Fibroblast of gingiva (primary cell): ENCODE measurements at places on chromosomes 5 and 9.

- DNase-seq = no peak
These were observed 666.9 kb upstream of the KLF4 start for GRCh38 chr9:108156270-108156998.

DNA sequence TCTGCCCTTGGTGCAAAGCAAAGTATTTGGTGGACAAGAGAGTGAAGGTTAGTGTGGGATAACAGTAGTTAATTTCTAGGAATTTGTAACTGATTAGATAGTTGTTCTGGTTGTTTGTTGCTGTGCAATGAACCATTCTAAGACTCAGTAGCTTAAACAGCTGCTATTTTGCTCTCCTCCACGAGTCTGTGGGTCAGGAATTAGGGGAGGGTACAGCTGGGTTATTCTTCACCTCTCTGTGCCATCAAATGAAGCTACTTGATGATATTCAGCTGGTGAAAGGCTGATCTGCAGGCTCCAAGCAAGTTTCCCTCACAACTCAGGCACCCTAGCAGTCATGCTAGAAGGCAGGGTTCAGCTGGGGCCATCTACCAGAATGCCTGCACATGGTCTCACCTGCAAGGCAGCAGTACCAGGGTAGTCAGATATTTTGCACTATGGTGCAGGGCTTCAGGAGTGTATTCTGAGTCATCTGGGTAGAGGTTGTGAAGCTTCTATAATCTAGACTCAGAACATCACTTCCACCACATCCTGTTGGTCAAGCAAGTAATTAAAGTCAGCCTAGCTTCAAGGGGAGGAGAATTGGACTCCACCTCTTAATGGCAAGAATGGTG, 159.5 kb upstream of the SLC28A3 start:
- DNase-seq = no peak

- no peak for DNase-seq
These were observed 86.8 kb downstream of the NSUN2 start for GRCh38 chr5:6545770-6546690.

DNA sequence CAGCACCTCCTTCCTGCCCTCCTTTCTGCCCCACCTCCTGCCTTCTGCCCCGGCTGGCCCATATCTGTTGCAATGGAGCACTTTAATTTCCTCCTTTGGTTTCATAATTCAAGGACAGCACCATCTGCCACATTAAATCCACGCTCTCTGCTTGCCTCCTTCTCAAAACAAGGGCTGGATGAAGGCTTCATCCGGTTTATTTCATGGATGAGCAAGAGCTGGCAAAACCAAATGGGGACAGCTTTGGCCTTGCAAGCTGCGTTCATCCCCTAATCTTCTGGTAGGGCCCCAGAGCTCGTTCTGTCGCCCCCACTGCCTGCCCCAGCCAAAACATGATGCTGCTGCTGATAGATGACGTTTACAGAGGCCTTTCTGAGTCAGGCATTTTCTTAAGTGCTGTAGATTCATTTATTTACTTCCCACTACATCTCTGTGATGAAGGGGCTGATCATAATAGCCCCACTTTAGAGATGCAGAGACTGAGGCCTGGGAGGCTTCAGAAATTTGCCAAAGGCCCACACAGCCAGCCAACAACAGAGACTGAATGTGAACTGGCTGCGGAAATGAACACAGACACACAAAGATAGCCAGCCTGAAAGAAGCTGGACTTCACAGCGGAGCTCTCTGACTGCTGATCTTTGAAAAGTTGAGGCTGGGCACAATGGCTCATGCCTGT, 115.6 kb upstream of the CPEB4 start:
- DNase-seq = peak; percentile 22

DNA sequence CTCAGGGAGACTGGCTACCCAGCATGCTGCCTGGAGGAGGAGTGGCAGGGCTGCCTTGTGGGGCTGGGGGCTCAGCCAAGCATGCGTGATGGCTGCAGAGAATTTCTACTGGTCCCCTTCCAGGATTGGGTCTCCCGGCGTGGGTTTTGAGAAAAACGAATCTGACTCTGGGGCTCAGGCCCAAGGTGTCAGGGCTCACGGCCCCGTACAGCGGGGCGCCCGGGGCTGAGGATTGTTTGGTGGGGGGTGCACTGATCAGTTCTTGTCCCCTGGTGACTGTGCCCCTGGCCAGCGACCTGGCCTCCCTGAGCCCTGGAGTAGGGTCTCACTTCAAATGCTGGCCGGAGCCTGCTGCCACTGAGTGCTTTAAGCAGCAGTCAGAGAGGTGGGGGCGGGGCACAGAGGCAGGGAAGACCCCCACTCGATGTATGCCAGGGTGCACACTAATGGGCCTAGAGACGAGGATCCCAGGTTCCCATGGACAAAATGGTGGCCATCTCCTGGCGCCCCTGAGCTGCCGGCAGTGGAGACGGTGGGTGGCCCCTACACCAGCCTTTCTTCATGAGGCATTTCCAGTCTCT, 45.5 kb upstream of the RNU6ATAC start:
- no peak for DNase-seq

DNA sequence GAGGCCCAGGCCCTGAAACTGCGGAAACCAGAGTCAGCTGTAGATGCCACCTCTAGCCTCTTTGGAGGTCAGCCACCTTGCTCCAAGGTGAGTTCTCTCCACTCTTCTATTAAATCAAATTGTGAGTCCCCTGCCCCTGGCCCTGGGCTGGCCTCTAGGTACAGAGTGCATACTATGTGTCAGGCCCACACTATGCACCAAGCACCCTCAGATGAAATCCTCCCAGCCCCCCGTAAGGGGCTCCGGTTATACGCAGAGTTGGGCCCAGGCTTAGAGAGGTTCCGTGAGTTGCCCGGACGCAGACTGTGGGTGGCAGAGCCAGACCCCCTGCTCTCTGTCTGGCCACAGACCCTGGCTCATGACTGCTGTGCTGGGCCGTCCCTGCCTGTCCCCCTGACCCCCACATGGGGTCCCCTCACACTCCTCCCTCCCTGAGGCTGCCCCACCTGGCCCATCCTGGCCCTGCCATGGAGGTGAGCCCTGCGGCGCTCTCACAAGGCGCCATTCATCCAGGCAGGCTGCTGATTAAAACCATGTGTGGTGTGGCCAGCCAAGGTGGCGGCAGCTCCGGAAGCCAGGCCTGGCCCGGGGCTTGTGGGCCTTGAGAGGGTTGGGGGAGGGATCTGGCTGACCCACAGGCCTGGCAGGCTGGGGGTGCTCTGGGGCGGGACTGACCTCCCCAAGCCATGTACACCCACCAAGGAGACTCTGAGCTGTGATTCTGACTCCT, 65.5 kb upstream of the SYNPO start:
- peak; percentile 42 for DNase-seq

- DNase-seq = no peak
These were observed 589 bp downstream of the CKS2 start for GRCh38 chr9:89311346-89312221.

GRCh38 chr5:139407517-139407916, 3.6 kb upstream of the SPATA24 start:
- DNase-seq = no peak

GRCh38 chr5:147648597-147648996, 133.9 kb downstream of the JAKMIP2 start:
- no peak for DNase-seq

GRCh38 chr9:89756891-89757537, 152.2 kb downstream of the GADD45G start:
- DNase-seq = no peak

- peak; percentile 14 for DNase-seq
These were observed 6.2 kb downstream of the MAPKAP1 start for GRCh38 chr9:125700791-125701190.

- DNase-seq = no peak
These were observed 150.6 kb downstream of the FRMD3 start for GRCh38 chr9:83387401-83388185.

DNA sequence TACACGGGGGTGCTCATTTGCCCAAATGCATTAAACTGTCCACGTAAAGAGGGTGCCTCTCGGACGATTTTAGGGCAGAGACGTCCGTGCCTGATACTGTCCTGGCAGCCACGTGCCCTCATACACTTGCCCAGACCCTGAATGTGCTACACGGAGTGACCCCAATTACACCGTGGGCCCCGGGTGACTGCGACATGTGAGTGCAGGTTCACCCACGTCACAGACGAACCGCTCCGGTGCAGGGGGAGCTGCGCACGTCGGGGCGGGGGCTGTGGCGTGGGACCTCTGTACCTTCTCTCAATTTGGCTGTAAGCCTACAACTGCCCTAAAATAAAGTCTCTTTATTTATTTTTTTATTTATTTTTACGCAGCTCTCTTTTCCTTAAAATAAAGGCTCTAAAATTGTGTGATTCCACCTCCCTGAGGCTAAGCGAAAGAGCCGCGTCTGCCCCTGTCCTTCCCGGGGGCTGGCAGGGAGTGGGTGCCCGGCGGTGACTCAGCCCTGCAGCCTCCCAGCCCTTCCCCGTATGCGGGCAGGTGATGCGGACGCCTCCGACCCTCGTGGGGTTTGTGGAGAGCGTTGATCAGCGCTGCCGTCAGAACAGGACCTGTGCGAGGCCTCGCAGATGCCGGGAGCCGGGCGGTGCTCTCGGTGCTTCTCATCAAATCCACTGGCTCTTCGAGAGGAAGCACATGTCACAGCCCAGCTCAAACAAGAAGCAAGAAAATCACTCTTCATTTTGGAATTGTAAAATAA, 9.2 kb upstream of the EGFL7 start:
- no peak for DNase-seq

DNA sequence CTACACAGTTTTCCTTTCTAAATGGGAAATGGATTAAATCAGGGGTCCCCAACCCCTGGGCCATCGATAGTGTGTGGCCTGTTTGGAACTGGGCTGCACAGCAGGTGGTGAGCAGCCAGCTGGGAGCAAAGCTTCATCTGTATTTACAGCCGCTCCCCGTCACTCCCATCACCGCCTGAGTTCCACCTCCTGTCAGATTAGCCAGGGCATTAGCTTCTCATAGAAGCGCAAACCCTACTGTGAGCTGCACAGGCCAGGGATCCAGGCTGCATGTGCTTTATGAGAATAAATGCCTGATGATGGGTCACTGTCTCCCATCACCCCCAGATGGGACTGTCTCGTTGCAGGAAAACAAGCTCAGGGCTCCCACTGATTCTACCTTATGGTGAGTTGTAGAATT, 41.2 kb upstream of the FLT4 start:
- DNase-seq = no peak

DNA sequence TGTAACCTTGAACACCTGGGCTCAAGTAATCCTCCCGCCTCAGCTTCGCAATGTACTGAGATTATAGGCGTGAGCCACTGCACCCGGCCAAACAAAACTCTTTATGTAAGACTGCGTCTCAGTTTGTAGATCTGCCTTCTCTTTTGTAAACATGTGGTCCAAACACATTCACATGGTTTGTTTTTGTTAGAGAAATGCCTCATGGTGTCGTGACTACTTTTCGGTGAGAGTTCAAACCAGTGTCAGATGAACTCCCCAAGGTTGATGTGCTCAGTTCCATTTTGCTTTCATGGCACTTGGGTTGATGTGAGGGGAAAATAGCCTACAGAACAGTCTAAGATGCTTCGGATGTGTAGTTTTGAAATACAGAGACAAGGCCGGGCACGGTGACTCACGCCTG, 231.6 kb downstream of the GOLPH3 start:
- no peak for DNase-seq

DNA sequence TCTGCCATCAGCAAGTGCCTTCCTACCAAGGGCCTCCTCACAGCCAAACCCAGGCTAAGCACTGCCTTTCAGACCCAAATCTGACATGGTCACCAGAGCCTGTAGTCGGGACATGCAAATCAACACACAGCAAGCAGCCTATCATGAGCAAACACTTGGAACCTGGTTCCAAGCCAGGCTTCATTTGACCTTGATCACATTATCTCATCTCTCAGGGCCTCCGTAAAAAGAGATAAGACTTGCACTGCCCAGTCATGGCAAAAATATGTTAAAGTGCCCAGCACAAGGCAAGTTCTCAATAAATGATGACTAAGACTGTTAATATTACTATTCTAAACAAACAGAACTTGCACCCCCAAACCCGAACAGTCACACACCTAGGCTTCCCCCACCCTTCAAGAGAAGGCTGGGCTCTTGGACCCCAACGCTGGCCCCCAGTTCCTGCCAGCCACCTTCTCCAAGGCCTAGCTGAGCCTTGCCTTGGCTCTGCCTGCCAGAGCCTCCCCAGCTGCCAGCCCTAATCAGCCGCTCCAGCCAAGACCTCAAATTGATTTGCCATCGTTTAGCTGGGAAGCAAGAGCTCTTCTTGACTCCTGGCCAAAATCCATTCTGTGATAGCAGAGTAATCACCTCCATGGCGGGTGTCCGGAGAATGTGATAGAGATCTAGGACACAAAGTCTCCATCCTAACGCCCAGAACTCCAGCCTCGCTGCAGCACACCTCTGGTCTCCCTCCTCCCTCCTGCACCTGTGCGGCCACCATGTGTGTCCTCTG, 18.7 kb downstream of the CPLX2 start:
- no peak for DNase-seq

DNA sequence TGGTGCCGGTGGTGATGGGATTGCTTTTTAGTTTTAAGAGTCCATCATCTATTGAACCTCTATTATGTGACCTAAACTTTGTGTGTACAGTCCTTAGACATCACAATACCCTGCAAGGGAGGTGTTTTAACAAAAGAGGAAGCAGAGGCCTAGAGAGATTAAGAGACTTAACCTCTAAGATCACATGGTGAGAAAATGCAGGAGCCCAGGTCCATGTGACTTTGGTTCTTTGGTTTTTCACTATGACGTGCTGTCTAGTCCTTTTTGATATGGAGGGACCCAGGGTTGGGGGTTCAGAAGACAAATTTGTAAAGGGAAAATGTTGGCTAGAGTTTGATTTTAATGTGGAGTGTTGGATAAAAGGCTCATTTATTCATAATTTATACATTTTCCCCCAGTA, 34.1 kb upstream of the TRMT10B start:
- DNase-seq = no peak

DNA sequence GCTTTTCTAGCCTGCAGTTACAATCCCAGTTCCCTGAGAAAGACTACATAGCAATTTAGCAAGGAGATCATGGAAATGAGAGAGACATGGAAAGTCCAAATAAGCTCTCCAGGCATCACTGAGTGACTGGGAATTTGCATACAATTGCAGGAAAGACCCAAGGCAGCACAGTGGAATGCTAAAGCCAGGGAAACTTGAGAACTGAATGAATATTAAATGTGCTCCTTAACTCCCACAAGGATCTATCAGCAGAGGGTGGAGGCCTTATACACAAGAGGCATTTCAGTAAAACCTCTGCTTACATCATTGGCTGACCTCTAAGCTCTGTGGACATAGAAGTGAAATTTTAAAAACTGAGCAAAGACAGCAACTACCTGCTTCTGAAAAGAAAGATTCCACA, 355.6 kb upstream of the DAB2 start:
- DNase-seq = peak; percentile 58

DNA sequence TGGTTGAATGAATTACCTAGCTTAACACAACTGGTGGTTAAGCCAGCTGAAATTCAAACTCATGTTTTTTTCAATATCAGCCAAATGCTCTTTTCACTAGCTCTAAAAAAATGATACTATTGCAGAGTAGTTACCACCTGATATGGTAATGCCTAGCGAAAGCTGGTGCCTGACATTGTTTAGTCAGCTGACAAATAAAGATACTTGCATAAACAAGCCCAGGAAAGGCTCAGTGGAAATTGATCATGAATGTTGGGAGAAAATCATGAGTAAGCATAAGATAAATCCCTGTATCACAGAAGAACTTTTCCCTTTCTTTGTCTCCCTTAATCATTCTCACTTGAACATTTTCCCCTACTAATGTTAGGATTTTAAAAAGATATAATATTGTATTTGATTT, 54.6 kb downstream of the FGF10 start:
- DNase-seq = no peak
